ENCODE measurements at places on chromosomes 7 and 10.

DNA sequence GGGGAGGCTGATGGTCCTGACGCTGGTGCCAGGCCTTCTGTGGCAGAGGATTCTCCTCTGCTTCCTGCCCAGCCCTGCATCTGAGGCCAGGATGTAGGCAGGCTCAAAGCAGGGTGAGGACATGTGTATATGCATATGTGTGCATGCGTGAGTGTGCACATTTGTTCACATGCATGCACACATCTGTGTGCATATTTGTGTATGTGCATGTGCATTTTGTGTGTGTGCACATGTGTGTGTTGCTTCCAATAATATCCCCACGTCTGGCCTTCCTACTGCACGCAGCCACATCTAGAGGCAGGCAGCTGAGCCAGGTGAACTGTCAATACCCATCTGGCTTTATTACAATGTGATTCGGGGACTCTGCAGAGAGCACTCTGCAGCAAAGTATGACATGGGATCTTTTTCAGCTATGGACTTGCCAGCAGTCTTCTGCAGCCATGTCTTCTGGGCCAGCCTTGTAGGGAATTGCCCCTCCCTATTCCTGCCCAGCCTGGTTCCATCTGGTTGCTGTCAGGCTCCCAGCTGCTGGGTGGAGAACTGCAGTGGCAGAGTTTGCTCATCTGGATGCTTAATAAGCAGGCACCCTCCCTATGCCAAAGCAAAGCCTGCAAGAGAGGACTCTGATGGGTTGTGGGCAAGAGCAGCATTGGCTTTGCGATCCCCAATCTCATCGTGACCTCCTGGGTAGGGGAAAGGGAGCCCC is 140.7 kb downstream of the PFKFB3 start:
- no peak for DNase-seq

- no peak for DNase-seq
Measured at GRCh38 chr10:92834986-92835385, 13.3 kb upstream of the EXOC6 start.

DNA sequence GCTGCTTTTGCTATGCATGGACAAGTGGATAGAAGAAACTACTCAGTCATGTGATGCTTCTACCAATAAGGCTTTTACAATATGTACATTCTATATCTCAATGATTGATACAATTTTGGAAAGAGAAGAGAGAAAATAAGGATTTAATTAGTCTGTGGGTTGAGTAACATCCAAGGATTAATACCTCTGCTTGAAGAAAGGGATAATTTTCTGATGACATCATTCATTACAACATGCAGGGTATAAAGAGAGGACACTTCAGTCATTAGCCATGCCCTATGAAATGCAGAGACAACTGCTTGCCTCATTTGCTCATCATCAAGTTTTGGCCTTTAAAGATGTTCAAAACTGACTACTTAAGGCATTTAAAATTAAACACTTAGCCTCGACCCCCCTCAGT is 237.3 kb downstream of the AHR start:
- no peak for DNase-seq

GRCh38 chr7:137474540-137475026 is 131.1 kb upstream of the PTN start:
- DNase-seq: no peak

DNA sequence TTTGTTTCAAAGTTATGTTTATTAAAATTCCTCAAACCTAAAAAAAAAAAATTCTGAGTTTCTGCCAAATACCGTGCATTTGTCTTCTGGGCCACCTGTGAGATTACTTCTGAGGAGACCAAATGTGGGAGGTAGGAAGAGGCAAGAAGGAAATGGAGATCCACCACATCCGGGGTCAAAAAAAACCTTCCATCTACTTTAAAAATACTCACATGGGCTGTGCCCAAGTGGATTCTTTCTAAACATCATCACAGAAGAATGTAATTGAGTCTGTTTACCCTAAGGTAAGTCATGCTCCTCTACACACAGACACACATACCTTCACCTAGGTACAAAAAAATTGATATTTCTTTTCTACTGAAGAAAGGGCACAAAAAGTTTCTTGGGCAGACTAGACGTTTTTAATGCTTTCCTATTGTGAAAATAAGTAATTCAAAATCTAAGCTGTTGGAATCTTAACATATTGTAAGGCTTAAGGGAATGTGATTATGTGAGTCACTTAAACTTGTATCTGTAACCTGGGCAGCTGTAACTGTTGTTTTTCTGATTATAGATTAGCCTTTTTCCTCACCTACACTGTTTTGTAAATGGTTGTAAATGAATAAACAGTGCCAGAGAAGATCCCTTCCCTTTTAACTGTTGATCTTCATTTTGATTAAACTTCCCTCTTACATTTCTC is 19.1 kb upstream of the SPOCK2 start:
- no peak for DNase-seq

DNA sequence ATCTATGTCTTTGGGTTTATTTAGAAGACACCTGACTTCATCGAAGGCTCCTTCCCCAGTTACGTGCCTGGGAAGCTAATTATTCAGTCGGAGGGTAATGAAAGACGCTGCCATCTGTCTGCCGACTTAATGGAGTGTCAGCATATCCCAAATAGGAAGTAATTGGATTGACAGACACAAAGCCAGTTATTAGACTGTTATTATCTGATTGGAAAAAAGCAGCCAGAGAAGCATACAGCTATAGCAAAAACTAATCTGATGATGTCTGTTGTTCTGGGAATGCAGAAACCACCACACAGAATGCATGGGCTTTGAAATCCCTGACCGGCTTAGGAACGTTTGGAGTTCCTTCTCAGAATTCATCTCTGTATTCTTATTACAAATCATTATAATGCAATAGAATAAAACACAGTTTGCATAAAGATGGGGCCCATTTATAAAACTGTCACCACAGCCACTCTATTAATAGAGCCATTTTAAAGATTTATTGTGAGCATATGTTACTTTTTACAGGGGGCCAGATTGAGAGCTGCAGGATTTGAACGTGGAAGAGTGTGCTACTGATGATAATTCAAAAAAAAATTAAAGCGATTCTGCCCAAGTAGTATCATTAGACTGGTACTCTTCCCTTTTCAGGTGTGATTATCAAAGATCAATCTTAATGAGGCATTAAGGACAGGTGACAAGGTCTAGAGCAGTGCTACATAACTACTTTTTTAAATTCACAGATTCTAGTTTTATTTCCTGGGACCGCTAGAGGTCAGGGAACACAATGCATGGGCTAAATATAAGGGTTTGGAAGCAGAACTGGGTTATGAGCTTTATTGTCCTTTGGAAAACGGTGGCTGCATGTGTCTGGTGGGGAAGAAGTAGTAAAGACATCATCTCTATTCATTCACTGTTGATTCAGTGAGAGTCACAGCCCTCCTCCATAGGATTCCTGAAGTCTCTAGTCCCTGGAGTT is 330.1 kb upstream of the LRGUK start:
- no peak for DNase-seq

DNA sequence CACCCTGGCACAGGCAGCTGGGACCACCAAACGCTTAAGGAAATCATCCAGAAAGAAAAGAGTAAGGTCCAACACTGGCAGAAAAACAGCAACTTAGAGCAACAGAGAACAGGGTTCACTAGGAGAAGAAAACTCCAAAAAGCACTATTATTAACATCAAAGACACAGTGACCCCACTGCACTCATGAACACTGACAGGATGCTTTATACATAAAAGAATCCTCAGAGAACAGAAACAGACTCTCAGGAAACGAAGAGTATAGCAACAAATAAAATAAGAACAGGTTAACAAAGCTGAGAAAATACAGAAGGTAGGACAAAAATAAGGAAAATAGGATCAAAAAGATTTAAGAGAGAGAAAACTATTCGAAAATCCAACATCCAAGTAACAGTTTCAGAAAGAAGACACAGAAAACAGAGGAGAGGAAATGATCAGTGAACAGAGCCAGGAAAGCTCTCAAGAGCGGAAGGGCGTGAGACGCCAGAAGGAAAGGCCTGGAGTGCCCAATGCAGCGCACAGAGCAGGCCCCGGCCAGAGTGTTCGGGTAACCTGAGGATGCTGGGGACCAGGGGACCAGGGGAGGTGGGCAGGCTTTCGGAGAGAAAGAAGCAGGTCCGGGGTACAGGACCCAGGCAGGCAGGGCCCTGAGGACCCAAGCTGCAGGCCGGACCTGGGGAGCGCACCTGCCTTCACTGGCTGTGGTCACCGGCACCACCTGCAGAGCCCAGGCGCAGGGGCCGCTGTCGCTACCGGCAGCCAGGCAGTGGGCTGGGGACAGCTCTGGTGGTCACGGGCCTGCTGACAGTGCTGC is 258.2 kb downstream of the MAD1L1 start:
- DNase-seq: no peak

DNA sequence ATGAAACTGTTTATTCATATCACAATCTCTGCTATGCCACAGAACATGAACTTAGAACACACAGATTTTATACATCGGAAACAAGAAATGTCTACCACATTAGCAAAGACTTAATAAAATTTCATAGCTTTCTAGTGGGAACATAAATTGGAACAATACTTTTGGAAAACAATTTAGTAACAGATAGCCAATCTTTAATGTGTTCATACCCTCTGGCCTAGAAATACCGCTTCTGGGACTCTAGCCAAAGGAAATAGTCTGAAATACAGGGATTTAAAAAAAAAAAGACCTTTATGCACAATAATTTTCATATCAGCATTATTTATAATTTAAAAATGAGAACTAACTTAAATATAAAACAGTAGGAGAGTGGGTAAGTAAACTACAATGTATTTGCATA is 168.5 kb downstream of the PLXNA4 start:
- DNase-seq: no peak

- no peak for DNase-seq
Measured at GRCh38 chr10:79981450-79982361, 32.8 kb upstream of the SFTPD start.

- DNase-seq: no peak
Measured at GRCh38 chr7:38728145-38728544, 97.0 kb upstream of the AMPH start.

- DNase-seq: no peak
Measured at GRCh38 chr7:78002021-78002420, 203.4 kb downstream of the PHTF2 start.

GRCh38 chr7:105096306-105096705 is 82.3 kb downstream of the KMT2E start:
- DNase-seq: no peak

GRCh38 chr7:135711139-135711469 is 16.9 kb downstream of the SLC13A4 start:
- no peak for DNase-seq

DNA sequence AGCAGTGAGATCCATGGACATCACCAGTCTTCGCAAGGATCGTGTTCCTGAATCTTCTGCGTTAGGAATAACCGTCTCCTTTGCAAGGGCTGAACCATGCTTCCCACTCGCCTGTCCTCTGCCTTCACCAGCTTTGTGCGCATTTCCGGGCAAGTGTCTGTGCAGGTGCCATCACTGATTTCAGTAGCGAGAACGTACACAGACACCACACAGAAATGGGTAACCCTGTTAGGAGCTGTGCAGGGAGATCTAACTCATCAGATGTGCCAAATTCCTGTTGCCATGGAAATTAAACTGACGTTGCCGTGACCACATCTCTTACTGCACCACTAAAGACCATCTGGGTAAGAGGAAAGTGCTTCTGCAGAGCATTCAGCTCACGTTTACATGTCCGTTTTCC is 146.3 kb downstream of the DIP2C start:
- DNase-seq: no peak

GRCh38 chr7:50185208-50185607 is 92.2 kb upstream of the ZPBP start:
- DNase-seq: no peak

DNA sequence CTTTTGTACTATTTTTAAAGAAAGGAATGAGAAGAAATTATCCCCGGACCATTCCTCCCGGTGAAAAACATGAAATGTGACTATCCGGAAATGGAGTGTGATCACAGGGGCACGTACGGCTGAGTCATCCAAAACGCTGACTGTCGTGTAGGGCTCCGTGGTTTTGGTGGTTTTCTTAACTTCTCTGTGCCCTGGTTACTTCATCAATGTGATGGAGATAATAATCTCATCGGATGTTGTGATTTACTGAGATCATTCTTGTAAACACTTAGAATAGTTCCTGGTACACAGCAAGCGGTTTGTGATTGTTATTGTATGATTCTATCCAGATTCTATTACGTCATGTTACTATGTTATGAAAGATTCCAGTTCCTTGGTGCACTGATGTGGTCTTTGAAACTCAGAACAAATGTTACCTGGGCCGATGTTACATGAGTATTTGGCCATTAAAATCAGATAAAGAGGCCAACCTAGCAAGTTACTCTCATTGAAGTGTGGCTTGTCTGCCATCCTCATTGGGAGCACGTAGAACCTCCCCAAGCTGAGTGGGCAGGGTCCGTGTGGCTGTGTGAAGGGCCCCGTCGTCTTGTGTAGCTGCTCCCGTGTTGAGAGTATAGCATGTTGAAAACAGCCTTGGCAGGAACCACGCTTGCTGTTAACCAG is 99.5 kb downstream of the CAMK1D start:
- DNase-seq: peak; percentile 32

GRCh38 chr7:94643771-94644545 is 12.0 kb downstream of the SGCE start:
- DNase-seq: no peak

DNA sequence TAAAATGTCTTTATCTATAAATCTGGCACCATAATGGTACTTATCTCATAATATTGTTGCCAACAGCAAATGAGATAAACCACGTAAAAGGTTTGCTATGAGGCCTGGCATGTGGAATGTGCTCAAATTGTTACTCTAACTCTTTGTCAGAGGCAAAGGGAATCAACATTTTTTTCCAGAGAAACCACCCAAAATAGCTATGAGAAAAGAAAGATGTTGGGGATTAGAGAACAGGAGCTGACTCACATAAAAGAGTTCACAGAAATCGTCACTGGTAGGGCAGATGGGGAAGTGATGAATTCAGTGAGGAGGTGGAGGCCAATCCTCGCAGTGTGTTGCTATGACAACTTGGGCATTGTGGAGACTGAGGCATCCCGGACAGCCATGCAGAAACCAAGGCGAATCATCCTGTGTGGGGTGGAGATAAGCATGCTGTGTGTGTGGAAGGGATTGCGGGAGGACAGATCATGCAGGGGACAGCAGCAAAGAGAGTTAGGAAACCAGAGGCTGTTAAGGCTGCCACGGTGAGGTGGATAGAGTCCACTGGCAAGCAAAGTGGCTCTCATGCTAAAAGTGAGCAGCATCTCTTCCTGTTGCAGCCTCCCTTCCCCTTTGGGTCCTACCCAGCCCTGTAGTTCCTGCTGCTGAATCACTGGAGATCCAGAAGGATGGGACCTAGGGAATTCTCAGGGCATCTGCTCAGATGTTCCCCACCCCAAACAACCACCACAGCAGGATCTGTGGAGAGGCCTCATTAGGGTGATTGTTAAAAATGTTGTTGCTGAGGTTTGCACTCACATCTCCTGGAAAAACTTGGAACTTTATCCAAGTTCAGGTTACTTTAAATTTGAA is 103.9 kb downstream of the CUBN start:
- DNase-seq: no peak

GRCh38 chr7:2820508-2820934 is 23.6 kb downstream of the GNA12 start:
- DNase-seq: no peak

DNA sequence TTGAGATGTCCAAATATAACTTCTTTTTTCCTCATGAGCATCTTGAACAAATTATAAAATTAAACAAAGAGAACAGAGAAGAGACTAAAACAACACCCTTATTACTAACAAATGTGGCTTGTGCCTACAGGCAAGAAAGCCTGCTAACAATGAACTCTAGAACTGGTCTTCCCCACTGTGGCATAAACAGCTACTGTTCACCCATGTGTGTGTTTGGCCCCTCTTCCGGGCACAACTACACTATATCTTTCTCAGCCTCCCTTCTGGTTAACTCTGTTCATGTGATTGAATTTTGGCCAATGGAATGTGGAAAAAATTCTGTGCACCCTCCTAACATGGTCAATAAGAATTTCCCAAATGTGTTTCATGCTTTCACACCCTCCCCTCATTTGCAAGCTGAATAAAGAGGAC is 117.0 kb downstream of the KBTBD2 start:
- no peak for DNase-seq

Measured in stimulated activated CD4-positive, alpha-beta T cell treated with anti-CD3 and anti-CD28 coated beads, TNF-alpha, amount 100 ng/mL, for 1 hour (primary cell).